ENCODE measurements at places on chromosomes 16 and 17.

GRCh38 chr16:12868169-12868568 is 33.2 kb upstream of the SHISA9 start:
- DNase-seq = no peak

DNA sequence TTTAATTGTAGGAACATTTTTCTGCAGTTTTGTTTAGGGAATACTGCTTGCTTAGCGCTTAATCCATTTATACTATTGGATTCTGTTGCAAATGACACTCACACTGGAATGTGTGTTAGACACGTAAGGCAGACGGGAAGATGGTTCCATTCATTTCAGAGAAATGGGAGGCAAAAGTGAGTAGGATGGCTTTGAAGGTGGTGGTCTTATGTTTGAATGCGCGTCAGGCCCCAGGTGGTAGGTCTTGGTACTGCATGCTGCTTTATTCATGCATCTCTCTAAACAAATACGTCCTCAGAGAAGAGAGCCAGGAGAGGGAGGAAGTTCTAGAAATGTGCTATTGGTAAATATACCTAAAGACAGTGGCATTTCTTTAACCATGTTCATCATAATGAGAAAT is 997.6 kb upstream of the RBFOX1 start:
- peak; percentile 34 for DNase-seq

- peak; percentile 23 for DNase-seq
These were observed 13.6 kb upstream of the CBFB start for GRCh38 chr16:67015313-67015731.

- DNase-seq = peak; percentile 58
These were observed 56.5 kb downstream of the MRM1 start for GRCh38 chr17:36657763-36658490.

DNA sequence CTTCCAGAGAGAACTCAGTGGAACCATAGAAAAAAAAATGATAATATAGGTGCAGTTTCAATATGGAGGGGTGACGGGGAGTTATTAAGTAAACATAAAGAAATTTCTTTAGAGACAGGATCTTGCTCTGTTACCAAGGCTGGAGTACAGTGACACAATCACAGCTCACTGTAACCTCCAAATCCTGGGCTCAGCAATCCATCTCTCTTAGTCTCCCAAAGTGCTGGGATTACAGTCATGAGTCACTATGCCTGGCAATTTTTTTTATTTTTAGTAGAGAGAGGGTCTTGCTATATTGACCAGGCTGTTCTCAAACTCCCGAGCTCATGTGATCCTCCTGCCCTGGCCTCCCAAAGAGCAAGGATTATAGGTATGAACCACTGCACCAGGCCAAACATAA is 48.8 kb downstream of the NLRC5 start:
- no peak for DNase-seq
